ENCODE measurements at places on chromosomes 4 and X. TPM values are rescaled to one million over a fixed set of nuclear protein-coding genes. Genes with fewer than 3 reads are reported as not detected.
A peak's percentile ranks its signal among the peaks of the same experiment; 100 is the strongest.

The HDX gene
- 1.8 TPM for total RNA-seq

- ATAC-seq: no peak
Observed at GRCh38 chr4:120841580-120841979, 80.9 kb downstream of the PRDM5 start.

The ZNF157 gene
- total RNA-seq: 0.71 TPM

GRCh38 chr4:81494031-81494431 lies 22.3 kb upstream of the RASGEF1B start:
- ATAC-seq: peak; percentile 63

GRCh38 chrX:100817340-100817739 lies 2.9 kb upstream of the CSTF2 start:
- no peak for ATAC-seq

GRCh38 chr4:90237751-90238530 lies 110.7 kb downstream of the CCSER1 start:
- no peak for ATAC-seq

The HPRT1 gene
- 113 TPM for total RNA-seq

DNA sequence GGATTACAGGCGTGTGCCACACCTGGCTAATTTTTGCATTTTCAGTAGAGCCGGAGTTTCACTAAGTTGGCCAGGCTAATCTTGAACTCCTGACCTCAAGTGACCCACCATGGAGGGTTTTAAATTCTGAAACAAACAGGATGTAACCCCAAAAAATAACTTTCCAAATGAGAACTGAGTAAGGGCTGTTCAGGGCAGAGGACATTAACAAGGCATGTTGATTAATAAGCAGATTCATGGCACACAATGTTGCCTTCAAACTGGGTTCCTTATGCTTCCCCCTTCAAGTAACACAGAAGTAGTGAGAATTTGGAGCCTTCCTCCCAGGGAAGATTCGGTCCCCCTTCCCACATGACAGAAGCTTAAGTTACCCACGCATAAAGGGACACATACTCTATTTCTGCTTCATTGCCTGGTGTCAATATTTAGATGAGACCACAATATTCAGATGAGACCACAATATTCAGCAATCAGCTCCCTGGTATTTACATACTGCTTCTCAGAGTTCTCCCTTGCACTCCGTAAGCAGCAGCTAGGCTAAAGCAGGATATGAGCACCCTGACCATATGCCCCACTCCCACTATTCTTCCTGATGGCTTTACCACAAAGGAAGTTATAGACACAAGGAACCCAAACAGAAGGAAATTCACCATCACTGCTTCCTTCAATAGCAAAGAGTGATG lies 21.4 kb downstream of the GRSF1 start:
- peak; percentile 70 for ATAC-seq

DNA sequence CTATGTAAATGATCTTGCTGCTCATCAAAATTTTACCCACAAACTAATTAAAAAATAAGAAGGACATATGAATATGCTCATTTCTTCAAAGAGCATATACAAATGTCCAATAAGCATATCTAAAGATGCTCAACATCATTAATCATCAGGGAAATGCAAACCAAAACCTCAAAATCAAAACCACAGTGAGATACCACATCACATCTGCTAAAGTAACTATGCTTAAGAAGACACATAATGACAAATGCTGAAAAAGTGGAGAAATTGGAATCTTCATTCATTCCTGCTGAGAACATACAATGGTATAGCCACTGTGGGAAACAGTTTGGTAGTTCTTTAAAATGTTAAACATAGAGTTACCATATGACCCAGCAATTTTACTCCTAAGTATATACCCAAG lies 81.9 kb downstream of the AFF2 start:
- ATAC-seq: no peak

The TBC1D9 gene
- total RNA-seq: not detected

- ATAC-seq: no peak
Observed at GRCh38 chrX:136047969-136048368, 62.7 kb downstream of the SLC9A6 start.

DNA sequence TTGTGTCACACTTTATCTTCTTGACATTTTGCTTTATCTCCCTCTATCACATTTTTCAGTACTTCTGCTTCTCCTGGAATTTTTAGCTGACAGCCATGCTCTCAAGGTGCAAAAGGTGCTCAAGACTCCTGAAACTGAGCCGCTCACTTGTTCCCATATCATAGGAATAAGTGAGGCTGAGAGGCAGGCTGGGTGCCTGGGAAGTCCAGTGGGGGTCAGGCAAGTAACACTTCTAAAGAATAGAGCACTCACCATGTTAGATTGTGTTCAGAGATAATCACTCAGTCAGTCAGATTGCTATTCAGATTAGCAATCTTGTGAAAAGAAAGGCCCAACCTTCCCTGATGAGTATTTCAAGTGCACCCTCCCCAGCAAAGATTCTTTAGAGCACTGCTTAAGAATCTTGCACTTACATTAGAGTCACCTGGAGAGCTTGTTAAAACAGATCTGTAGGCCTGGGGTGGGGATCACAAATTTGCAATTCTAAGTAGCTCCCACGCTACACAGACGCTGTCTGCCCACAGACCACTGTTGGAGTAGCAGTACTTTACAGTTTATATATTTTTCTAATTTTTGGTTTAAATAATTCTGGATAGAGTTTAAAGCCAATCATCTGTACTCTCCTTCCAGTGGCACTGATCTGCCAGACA lies 23.1 kb upstream of the LRAT start:
- no peak for ATAC-seq

GRCh38 chr4:42607011-42607726 lies 49.7 kb downstream of the ATP8A1 start:
- ATAC-seq: peak; percentile 65

GRCh38 chrX:68895341-68895755 lies 66.5 kb downstream of the EFNB1 start:
- ATAC-seq: peak; percentile 38

DNA sequence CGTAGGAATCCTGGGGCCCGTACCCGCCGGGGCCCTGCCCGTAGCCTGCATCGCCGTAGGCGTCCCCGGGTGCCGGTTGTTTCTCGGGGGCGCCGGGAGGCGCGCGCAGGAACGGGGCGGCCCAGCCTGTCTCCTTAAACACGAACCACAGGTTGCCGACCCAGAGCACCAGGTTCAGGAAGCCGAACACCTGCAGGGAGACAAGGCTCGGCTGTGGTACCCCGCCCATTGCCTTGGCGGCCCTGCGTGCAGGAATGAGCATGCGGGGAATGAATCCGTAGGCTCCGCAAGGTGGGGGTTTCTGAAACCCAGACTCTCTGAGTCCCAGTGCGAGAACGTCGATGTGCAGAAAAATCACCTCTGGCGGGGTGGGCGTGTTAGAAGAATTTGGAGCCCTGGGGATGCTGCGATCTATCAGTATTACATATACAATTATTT lies 5.4 kb upstream of the PRICKLE3 start:
- no peak for ATAC-seq

Measured in activated T-helper 17 cell treated with anti-CD3 and anti-CD28 coated beads, Interleukin-2, amount 50 U/mL, for 72 hours (primary cell).